ENCODE measurements at places on chromosomes 6 and 20. TPM values are rescaled to one million over a fixed set of nuclear protein-coding genes. Genes with fewer than 3 reads are reported as not detected.

DNA sequence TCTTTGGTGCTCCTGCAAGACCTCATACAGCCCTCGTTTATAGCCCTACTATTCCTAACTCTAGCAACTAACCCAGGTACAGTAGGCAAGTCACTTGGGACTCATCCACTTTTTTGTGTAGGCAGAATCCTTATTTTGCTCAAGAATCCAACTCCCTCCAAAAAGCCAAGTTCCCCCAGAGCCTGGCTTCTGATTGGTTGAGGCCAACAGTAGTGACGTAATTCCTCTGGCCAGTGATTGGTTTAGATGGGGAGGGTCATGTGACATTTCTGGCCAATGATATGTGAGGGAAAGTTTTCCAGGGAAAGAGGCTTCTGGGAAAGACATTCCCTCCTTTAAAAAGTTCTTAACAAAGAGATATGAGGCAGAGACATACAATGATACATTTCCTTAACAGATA, 32.1 kb downstream of the KIAA1755 start:
- no peak overlapping the region for H3K27ac ChIP-seq
- H3K36me3 ChIP-seq, result peaks cover 6% of the 10 kb centered on the region
- peaks cover 12% of the 10 kb centered on the region for H3K4me1 ChIP-seq
- no peak overlapping the region for H3K4me3 ChIP-seq
- no peaks in the 10 kb centered on the region for H3K27me3 ChIP-seq

The SLC35A1 gene
- 15.6 TPM for total RNA-seq

- no peak for DNase-seq
- H3K36me3 ChIP-seq, result no peaks in the 10 kb centered on the region
- no peaks in the 10 kb centered on the region for H3K27me3 ChIP-seq
- no peak overlapping the region for H3K27ac ChIP-seq
These were observed 39.7 kb downstream of the MAP3K5 start for GRCh38 chr6:136752554-136752953.

GRCh38 chr6:25369433-25370177, 90.4 kb downstream of the CARMIL1 start:
- H3K27me3 ChIP-seq, result no peaks in the 10 kb centered on the region
- DNase-seq, result no peak
- no peaks in the 10 kb centered on the region for H3K36me3 ChIP-seq
- H3K4me1 ChIP-seq, result peaks cover 5% of the 10 kb centered on the region

- no peak overlapping the region for H3K4me3 ChIP-seq
- no peaks in the 10 kb centered on the region for H3K27me3 ChIP-seq
- no peaks in the 10 kb centered on the region for H3K36me3 ChIP-seq
- no peak overlapping the region for H3K27ac ChIP-seq
- no peak for DNase-seq
These were observed 1.6 kb downstream of the RAET1G start for GRCh38 chr6:149921361-149921760.

GRCh38 chr6:15411766-15412165, 165.9 kb downstream of the JARID2 start:
- H3K27me3 ChIP-seq, result no peaks in the 10 kb centered on the region
- no peak for DNase-seq
- peaks cover 3% of the 10 kb centered on the region for H3K36me3 ChIP-seq
- H3K4me1 ChIP-seq, result peaks cover 10% of the 10 kb centered on the region
- H3K4me3 ChIP-seq, result no peak overlapping the region
- no peak overlapping the region for H3K27ac ChIP-seq

The ANGPT4 gene
- under 0.01 TPM for total RNA-seq

GRCh38 chr6:109197061-109197460, 101.8 kb downstream of the CEP57L1 start:
- H3K27ac ChIP-seq, result no peak overlapping the region
- peak; percentile 27 for DNase-seq
- H3K4me3 ChIP-seq, result no peak overlapping the region
- no peaks in the 10 kb centered on the region for H3K4me1 ChIP-seq
- H3K36me3 ChIP-seq, result no peaks in the 10 kb centered on the region

GRCh38 chr20:34703424-34704176, 544 bp upstream of the TP53INP2 start:
- H3K4me1 ChIP-seq, result peaks cover 21% of the 10 kb centered on the region
- peaks cover 4% of the 10 kb centered on the region for H3K27me3 ChIP-seq
- DNase-seq, result peak; percentile 77
- peak overlapping the region; percentile 88 for H3K4me3 ChIP-seq

The KHDC1L gene
- total RNA-seq, result 0.72 TPM

- H3K4me3 ChIP-seq, result peak overlapping the region; percentile 80
- H3K27ac ChIP-seq, result peak overlapping the region; percentile 97
- H3K4me1 ChIP-seq, result peaks cover 22% of the 10 kb centered on the region
- no peaks in the 10 kb centered on the region for H3K27me3 ChIP-seq
These were observed 11.6 kb upstream of the ELOVL5 start for GRCh38 chr6:53360093-53360912.

The IRF4 gene
- under 0.01 TPM for total RNA-seq

GRCh38 chr6:135962731-135963130, 111.2 kb downstream of the PDE7B start:
- H3K4me1 ChIP-seq, result peaks cover 12% of the 10 kb centered on the region
- peak overlapping the region; percentile 45 for H3K27ac ChIP-seq
- peak; percentile 71 for DNase-seq
- peak overlapping the region; percentile 6 for H3K4me3 ChIP-seq
- no peaks in the 10 kb centered on the region for H3K27me3 ChIP-seq

The FAM83D gene
- 2.2 TPM for total RNA-seq

- H3K27me3 ChIP-seq, result peaks cover 41% of the 10 kb centered on the region
- no peaks in the 10 kb centered on the region for H3K4me1 ChIP-seq
- no peak within 1 kb of the TSS for H3K4me3 ChIP-seq
- no peaks in the 10 kb centered on the region for H3K36me3 ChIP-seq
- H3K27ac ChIP-seq, result no peak within 1 kb of the TSS
These were observed at the start of gene TBXT for GRCh38 chr6:166167801-166168615. Gene TBXT (minus strand): TSS chr6:166167851. CDS start chr6:166167591, 260 bp downstream.

The RIPK1 gene
- 28.0 TPM for total RNA-seq

DNA sequence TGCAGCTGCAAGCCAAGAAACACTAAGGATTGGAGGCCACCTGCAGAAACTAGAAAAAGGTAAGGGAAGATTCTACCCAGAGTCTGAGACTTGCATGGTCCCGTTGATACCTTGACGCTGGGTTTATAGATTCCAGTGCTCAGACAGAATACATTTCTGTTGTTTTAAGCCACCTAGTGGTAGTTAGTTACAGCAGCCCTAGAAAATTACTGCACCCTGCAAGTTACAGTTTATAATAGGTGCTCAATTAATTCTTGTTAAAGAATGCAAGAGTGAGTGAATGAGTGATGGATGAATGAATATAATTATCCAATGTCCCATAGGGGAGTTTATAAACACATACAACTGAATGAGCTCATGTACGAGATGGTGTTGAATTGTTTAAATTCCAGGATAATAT, 453.1 kb upstream of the SLC35B3 start:
- no peaks in the 10 kb centered on the region for H3K27me3 ChIP-seq
- H3K36me3 ChIP-seq, result no peaks in the 10 kb centered on the region
- DNase-seq, result no peak

GRCh38 chr6:108902382-108902792, 54.2 kb downstream of the ARMC2 start:
- H3K36me3 ChIP-seq, result no peaks in the 10 kb centered on the region
- peaks cover 5% of the 10 kb centered on the region for H3K4me1 ChIP-seq
- no peak overlapping the region for H3K4me3 ChIP-seq
- H3K27me3 ChIP-seq, result no peaks in the 10 kb centered on the region
- no peak overlapping the region for H3K27ac ChIP-seq

DNA sequence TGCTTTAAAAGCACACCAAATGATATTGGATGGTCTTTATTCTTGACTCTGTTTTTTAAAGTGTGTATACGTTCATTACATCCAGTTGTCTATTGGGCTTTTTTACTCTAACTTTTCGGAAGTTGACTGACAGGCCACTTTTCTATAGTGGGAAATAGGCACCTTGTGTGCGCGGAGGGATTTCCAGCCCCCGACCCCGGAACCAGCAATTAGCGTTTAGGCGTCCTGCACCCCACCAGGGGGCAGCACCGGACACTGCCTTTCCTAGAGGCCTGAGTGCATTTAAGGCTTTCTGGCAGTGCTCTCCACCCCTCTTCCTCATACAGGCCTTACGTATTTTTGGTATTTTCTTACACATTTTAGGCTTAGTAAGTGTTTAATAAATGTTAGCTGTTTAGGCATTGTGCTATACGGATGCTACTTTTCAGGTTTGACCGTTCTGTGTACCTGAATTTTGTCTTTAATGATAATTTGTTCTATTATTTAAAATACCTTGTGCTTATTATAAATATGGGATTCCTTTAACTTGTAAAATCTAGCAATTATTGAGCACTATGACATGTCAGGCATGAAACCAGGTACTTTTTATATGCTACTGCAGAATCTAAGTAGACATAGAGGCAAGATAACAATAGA, 231.8 kb downstream of the BCKDHB start:
- H3K4me1 ChIP-seq, result peaks cover 3% of the 10 kb centered on the region
- no peaks in the 10 kb centered on the region for H3K36me3 ChIP-seq
- no peaks in the 10 kb centered on the region for H3K27me3 ChIP-seq
- no peak overlapping the region for H3K4me3 ChIP-seq

The IDH3B gene
- total RNA-seq, result 67.5 TPM

The OPN5 gene
- total RNA-seq, result not detected

- DNase-seq, result no peak
- H3K27ac ChIP-seq, result no peak overlapping the region
- no peaks in the 10 kb centered on the region for H3K4me1 ChIP-seq
- no peak overlapping the region for H3K4me3 ChIP-seq
- no peaks in the 10 kb centered on the region for H3K36me3 ChIP-seq
These were observed 918.4 kb upstream of the MANEA start for GRCh38 chr6:94658929-94659328.

The RFX6 gene
- total RNA-seq, result not detected

GRCh38 chr6:30326526-30327231, at the start of gene TRIM39:
Gene TRIM39 (plus strand): TSS chr6:30326927. CDS start chr6:30329318, 2,391 bp downstream.
- peaks cover 39% of the 10 kb centered on the region for H3K4me1 ChIP-seq
- H3K27me3 ChIP-seq, result no peaks in the 10 kb centered on the region
- DNase-seq, result peak; percentile 97
- peaks cover 25% of the 10 kb centered on the region for H3K36me3 ChIP-seq

- DNase-seq, result no peak
- H3K4me3 ChIP-seq, result no peak overlapping the region
- H3K27ac ChIP-seq, result no peak overlapping the region
- H3K36me3 ChIP-seq, result no peaks in the 10 kb centered on the region
These were observed 8.5 kb upstream of the PACSIN1 start for GRCh38 chr6:34457382-34457741.

The ISM1 gene
- 4.0 TPM for total RNA-seq

The SASH1 gene
- total RNA-seq, result 61.0 TPM

The KCNK16 gene
- total RNA-seq, result not detected

- peaks cover 14% of the 10 kb centered on the region for H3K4me1 ChIP-seq
- DNase-seq, result peak; percentile 68
- peaks cover 3% of the 10 kb centered on the region for H3K27me3 ChIP-seq
- H3K4me3 ChIP-seq, result peak overlapping the region; percentile 79
- H3K27ac ChIP-seq, result peak overlapping the region; percentile 38
These were observed 3.8 kb downstream of the MTCL3 start for GRCh38 chr6:127515234-127515793.

The BACH2 gene
- total RNA-seq, result 4.4 TPM

DNA sequence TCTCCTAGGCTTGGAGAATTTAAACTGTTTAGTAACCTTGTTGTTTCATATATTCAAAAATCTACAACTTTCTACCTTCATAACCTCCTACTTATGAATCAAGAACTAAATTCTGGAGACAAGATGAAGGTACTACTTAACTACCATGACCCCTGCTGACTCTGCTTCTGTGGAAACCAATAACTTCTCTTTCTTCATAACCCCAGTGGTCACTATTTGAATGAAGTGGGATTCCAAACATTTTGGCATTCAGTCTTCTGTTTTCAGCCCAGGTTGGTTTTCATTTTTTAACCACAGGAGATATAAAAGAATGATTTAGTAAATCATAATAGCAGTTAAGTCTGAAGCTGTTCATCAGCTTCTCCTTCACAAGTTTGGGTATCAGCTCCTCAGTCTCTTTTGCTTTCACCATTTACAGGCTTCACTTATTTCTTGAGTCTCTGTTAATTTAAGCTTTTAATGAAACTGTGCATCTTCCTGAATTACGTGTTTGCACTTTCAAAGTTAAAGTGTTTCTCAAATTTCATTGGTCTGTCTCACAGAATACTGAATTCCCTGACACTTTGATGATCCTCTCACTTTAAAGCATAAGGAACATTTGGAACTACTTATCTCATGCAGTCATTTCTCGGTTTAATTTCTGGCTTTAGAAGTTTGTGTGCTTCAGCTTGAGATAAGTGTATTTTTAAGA, 9.5 kb downstream of the SENP6 start:
- DNase-seq, result no peak
- H3K4me1 ChIP-seq, result peaks cover 42% of the 10 kb centered on the region
- no peaks in the 10 kb centered on the region for H3K36me3 ChIP-seq
- H3K4me3 ChIP-seq, result no peak overlapping the region
- H3K27ac ChIP-seq, result no peak overlapping the region

DNA sequence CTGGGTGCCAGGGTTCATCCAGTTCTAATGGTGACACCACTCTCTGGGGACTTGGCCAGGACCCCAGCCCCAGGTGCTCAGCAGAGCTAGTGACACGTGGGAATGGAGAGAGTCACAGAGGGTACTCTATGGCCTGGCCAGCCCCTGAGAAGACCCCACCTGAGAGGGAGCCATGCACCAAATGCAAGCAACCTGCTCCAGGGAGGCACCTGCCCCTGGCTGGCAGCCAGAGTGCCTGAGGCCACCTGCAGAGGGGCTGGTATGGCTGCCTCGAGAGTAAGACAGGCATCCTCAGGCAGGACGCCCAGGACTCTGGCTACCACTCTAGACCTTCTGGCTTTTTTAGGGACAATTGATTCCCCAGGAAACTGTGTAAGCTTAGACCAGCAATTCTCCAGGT, 38.6 kb upstream of the CST7 start:
- H3K4me3 ChIP-seq, result no peak overlapping the region
- no peak overlapping the region for H3K27ac ChIP-seq
- no peak for DNase-seq
- no peaks in the 10 kb centered on the region for H3K4me1 ChIP-seq
- H3K36me3 ChIP-seq, result no peaks in the 10 kb centered on the region

The NEDD9 gene
- 23.0 TPM for total RNA-seq

The AVP gene
- not detected for total RNA-seq

DNA sequence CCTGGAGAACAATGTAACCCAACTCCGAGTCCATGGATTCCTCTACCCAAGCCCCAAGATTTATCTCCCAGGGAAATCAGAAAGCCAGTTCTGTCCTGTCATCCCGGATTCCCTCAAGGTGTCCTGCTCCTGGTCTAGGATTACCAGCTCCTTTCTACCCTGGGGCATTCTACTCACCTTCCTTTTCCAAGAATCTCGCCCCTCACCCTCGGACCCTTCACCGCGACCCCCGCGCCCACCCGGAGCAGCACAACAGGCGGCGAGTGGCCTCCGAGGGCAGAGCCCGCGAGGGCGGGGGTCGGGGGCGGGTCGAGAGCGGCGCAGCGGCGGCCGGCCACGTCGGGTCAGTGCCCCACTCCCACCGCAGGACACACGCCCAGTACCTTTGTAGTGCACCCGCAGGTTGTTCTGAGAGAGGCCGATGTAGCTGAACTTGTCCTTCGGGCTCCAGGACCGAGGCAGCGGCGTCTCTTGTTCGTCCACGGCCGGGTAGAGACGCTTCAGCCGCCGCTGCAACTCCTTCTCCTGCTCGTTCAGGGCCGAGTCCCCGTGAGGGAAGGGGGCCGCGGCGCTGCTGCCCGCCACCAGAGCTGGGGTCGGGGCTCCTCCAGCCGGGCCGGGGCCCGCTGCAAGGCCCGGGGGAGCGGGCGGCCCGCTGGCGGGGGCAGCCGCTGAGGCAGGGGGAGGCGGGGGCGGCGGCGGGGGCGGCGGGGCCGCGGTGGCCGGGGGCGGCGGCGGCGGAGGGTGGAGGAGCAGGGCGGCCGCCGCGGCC, 897 bp downstream of the RANBP9 start:
- DNase-seq, result peak; percentile 82
- H3K27ac ChIP-seq, result peak overlapping the region; percentile 83
- peaks cover 26% of the 10 kb centered on the region for H3K4me1 ChIP-seq
